ENCODE measurements at places on chromosomes 1 and 21.

GRCh38 chr1:162384601-162385279, 3.2 kb downstream of the C1orf226 start:
- no peak for DNase-seq

- DNase-seq: no peak
Observed at GRCh38 chr1:237470712-237471338, 419.9 kb downstream of the ZP4 start.

DNA sequence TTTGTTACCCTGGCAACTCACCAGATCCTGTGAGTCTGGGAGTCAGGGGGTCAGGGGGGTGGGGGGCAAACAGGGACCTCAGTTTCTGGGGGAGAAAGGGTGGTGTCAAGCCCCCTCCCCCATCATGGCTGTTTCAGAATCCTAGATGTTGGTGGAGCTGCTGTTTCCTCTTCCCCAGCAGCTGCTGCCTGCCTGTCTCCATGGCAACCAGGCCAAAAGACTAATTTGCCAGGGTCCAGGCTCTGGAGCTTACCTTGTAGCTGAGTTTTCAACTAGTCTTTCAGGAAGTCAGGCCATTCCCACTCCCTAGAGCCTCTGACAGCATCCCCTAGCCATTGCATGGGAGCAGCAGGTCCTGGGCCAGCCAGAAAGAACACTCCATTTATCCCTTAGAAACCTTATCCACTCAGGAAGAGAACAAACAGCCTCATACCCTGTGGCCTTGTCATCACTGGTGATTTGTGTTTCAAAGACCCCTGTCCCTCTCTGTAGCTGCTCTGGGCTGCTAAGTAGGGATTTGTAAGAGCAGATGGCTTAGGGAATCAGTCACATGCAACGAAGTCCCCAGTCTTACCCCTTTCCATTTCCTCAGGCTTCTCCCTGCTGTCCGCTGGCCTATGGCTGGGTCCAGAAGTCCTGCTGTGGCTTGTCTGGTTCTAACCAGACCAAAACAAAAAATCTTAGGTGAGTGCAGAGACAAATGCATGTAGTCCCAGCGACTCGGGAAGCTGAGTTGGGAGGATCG, 21.5 kb upstream of the STMN1 start:
- no peak for DNase-seq

DNA sequence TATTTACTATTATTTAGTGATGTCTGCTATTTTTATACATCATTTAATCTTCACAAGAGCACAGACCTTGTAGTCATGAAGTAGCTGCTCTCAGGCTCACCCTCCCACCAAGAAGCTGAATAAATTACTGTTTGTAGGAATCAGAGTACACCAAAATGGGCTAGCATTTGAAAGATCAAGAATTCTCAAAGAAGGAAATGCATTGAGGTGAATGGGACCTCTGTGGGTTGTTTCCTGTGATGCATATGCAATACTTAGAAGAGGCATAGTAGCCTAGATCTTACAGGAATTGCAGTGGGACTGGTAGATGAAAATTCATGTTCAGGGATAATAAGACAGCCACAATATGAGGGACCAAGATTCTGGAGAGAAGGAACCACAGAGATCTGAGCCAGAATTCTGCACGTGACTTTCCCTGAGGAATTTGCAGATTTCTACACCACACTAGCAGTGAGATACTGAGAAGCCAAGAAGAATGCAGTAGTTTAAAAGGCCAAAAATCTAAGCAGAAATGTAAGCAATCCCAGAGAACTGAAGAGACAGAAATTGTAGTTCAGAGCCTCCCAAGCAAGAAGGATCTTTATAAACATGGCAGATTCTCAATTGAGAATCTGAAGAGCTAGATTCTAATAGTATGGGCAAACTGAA, 307.0 kb downstream of the ST6GALNAC3 start:
- no peak for DNase-seq

GRCh38 chr1:32883338-32884031, 2.8 kb upstream of the HPCA start:
- DNase-seq: no peak

GRCh38 chr1:157971769-157972168, 21.7 kb upstream of the KIRREL1 start:
- DNase-seq: no peak

- no peak for DNase-seq
Observed at GRCh38 chr1:245776694-245777332, 622.0 kb downstream of the KIF26B start.

DNA sequence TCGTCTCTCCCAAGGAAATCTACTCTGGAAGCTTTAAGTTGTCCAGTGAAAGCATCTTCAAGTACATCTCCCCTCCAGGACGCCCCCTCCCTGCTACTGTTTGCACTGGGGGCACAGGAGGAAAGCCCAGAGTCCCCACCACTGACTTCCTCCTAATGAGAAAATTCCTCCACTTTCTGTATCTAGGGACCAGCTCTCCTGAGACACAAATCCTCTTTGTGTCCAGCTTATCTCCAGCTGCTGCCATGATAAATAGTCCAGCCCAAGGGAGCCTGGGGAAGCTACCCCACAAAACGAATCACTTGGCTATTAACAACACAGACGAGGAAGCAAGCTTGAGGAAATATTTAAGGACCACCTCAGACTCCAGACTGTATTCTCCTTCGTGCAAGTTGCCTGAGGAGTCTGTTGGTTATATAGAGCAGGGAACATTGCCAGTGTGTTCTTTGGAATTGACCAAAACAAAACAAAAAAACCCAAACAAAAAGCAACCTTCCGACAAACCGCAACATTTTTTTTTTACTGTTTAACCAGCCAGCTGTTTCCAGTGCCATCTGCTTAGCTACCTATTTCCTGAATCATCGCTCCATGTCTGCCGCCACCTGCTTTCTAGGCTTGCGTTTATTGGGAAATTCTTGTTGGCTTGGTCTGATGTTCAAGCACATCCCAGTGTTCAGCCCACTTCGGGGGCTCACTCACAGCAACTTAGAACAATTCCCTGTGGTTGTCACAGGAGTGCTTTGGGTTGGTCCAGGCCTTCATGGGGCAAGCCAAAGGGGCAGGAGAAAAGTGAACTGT, 7.7 kb downstream of the C1orf226 start:
- DNase-seq: no peak

GRCh38 chr1:176164014-176164678, 42.9 kb downstream of the COP1 start:
- DNase-seq: no peak

GRCh38 chr1:78351551-78352216, 139.1 kb upstream of the PTGFR start:
- DNase-seq: no peak

- DNase-seq: no peak
Observed at GRCh38 chr21:39149882-39150281, 33.4 kb downstream of the PSMG1 start.

GRCh38 chr1:204728456-204728855, 42.9 kb upstream of the LRRN2 start:
- no peak for DNase-seq

- DNase-seq: no peak
Observed at GRCh38 chr21:38863291-38863690, 57.6 kb downstream of the ETS2 start.

GRCh38 chr1:162885265-162885664, 24.3 kb upstream of the CCDC190 start:
- no peak for DNase-seq

DNA sequence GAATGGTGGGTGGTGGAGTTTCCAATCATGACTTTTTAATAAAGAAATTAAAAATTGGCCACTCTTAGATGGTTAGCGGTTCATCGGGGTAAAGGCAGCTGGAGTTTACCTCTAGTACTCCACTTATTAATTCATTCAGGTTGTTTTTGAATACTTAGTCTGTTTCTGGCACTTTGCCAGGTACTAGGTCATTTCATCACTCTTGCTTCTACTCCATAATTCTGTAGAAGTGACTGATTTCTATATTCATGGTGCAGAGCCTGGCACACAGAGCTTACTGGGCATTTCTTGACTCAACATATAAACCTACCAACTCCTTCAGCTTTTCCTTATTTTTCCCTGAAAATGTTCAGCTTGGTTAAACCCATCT, 31.5 kb downstream of the FOXD2 start:
- DNase-seq: no peak

DNA sequence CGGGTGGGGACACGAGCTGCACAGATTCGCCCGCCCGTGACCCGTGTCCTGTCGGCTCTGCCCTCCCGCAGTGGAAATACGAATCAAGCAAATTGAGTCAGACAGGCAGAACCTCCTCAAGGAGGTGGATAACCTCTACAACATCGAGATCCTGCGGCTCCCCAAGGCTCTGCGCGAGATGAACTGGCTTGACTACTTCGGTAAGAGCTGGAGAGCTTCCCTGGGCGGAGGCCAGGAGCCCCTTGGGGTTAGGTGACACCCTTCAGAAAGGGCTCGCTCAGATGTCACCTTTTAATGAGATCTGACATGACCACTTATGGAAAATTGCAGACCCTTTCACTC, 489 bp downstream of the CDCA8 start:
- no peak for DNase-seq

DNA sequence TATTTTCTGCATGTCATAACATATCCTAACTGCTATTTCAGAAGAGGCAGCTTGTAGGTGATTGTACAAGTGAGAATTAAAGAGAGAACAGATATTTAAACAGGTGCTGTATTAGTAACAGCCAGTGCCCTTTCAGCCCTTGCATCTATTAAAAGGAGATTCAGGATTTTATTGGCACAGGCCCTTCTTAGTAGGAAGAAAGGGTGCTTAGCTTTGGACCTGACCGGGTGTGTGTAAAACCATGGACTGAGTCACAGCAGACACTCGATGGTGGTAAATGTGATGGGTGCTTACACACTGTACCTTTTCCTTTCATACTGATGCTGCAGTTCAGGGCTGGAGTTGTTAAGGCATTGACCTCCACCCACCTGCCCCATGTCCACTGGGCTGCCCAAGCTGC, 12.7 kb upstream of the CD101 start:
- no peak for DNase-seq

GRCh38 chr21:15616864-15617574, 112.8 kb upstream of the USP25 start:
- DNase-seq: no peak

- DNase-seq: no peak
Observed at GRCh38 chr1:165544996-165545395, 1.2 kb downstream of the LRRC52 start.

- DNase-seq: no peak
Observed at GRCh38 chr1:85398391-85399064, 66.4 kb downstream of the DDAH1 start.

DNA sequence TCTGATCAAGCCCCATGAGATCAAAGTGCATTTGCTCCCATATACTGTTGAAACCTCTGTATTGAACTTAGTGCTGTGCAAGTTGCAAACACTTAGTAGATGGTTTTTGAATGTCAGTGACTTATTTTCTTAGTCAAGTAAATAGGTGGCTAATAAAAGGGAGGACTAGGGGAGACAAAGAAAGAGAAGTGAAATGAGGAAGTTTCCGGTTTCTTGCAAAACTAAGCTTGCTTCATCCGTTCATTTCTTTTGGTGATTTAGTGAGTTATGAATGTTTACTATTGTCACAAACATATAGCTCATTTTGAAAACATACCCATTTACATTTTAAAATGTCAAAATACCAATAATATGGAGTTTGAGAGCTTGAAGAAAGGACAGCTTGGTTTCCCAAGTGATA, 23.0 kb downstream of the ADAMTS5 start:
- DNase-seq: no peak

GRCh38 chr1:27455139-27455811, 34.7 kb downstream of the WASF2 start:
- DNase-seq: no peak

DNA sequence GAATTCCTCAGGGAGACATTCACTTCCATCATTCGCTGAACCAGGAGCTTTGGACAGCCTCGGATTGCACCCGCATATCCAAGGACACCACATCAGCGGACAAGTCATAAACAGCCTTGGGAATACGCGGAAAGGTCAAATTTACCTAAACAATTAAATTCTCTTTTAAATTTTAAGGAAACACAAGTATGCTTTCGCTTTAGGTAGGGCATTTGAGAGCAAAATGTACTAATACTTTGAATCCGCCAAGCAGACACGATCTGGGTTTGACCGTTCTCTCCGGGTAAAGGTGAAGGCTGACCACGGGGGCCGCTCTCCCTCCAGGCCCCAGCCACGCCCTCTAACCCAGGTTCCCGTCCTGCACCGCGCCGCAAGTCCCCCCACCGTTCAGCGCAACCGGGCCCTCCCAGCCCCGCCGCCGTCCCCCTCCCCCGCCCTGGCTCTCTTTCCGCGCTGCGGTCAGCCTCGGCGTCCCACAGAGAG, 479 bp upstream of the ACADM start:
- peak; percentile 35 for DNase-seq

DNA sequence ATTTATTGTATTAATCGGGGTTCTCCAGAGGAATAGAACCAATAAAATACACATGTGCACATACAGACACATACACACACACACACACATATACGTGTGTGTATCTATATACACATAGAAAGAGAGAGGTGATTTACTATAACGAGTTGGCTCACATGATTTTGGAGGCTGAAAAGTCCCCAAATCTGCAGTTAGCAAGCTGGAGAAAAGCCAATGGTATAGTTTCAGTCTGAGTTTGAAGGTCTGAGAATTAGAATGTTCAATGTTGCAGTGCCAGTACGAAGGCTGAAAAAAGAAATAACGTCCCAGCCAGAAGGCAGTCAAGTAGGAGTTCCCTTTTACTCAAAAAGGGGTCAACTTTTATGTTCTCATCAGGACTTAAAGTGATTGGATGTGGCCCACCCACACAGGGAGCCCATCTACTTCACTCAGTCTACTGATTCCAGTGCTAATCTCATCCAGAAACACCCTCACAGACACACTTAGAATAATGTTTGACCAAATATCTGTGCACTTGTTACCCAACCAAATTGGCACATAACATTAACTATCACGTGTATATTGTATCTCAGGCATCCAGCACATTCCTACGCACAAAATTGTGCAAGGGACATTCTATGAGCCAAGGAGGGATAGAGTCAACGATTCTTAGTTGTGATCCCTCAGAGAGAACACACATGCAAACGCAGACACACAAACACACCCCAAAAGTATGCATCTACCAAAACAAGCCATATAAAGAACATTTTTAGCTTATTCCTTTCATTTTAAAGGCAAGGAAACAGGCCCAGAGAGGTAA, 195.5 kb upstream of the DUSP10 start:
- no peak for DNase-seq
